ENCODE measurements at places on chromosomes 7 and 10.

DNA sequence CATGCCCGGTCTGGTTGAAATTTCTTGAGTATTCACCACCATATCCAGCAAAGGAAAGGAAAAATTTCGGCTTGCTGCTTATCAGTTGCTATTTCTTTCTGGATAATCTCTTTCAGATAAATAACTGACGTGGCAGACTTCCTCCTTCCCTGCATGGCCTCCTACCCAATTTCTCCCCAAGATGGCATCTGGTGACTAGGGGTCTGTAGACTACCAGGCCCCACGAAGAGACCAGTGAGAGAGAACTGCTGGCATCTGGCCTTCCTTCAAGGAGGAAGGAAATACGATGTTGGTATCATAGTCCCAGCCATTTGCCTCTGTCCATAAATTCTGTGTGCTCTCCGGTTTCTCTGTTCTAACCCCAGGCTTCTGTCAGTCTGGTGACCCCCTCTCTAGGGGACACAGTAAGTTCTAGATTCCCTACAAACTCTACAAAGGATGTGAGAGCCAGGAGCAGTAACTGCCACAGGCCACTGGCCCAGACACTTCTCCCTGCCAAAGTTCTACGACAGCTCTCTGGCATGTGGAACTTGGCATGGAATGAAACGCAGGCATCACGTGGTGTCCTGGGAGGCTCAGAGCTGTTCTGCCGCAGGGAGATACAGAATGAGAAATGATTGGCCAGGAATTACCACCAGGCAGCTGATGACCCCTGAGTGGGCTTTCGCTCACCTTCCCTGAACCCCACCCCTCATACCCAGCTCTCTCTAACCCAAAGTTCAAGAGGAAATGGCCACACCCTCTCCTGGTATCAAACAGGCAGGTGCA is 30.0 kb upstream of the MSRB2 start:
- no peak for DNase-seq

- DNase-seq, result no peak
Observed at GRCh38 chr10:131870411-131870810, 30.4 kb upstream of the PPP2R2D start.

DNA sequence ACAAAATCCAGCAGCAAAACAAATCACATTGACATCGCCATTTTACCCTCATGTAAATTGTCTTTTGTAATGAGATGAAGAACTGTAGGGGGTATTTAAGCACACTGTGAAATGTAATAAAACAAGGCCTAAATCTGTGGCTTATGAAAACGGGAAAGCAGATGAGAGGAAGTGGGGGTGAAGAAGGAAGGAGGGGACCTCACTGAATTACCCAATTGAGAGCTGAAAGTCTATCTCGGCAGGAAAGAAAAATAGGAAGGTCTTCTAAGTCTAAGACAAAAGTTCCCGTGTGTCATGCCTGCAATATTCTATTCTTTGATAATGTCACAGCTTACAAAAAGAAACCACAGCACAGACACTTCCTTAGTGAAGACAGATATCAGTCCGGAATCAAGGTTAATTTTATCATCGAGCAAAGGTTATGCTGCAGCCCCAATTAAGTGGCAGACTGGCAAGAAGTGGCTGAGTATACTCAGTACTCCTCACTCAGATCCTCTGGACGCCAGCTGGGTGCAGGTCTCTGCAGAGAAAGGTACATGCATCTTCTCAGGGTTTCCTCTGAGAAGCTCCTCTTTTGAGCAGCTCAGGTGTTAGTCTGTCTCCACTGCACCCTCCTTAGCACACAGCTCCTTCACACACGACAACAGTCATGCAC is 239.7 kb downstream of the FANK1 start:
- no peak for DNase-seq

GRCh38 chr7:122913608-122914007 is 27.3 kb upstream of the CADPS2 start:
- DNase-seq, result no peak

GRCh38 chr7:43646603-43647338 is 63.9 kb downstream of the STK17A start:
- DNase-seq, result no peak

- DNase-seq, result no peak
Observed at GRCh38 chr10:20630092-20630643, 266.9 kb downstream of the NEBL start.

GRCh38 chr10:22711373-22711772 is 3.0 kb downstream of the PIP4K2A start:
- DNase-seq, result no peak

DNA sequence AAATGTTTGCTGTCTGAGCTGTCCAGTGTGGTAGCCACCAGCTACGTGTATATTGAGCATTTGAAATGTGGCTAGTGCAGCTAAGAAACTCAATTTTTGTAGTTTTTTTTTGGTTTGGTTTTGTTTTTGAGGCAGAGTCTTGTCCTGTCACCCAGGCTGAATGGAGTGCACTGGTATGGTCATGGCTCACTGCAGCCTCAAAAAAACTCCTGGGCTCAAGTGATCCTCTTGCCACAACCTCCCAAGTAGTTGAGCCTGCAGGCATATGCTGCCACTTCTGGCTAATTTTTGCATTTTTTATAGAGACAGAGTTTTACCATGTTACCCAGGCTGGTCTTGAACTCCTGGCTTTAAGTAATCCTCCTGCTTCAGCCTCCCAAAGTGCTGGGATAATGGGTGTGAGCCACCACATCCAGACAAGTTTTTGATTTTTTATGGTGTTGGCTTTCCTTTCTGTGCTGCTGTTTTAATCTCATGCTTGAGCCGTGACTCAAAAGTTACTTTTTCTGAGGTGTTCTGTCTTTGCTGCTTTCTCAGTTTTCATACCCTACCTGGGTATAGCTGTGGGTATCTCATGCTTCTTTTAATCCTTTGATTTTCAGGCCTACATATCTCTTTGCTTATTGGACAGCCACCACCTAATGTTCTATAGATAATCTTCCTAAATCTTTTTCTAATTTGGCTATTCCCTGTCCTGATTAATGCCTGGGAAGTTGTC is 16.0 kb downstream of the WAC start:
- no peak for DNase-seq

DNA sequence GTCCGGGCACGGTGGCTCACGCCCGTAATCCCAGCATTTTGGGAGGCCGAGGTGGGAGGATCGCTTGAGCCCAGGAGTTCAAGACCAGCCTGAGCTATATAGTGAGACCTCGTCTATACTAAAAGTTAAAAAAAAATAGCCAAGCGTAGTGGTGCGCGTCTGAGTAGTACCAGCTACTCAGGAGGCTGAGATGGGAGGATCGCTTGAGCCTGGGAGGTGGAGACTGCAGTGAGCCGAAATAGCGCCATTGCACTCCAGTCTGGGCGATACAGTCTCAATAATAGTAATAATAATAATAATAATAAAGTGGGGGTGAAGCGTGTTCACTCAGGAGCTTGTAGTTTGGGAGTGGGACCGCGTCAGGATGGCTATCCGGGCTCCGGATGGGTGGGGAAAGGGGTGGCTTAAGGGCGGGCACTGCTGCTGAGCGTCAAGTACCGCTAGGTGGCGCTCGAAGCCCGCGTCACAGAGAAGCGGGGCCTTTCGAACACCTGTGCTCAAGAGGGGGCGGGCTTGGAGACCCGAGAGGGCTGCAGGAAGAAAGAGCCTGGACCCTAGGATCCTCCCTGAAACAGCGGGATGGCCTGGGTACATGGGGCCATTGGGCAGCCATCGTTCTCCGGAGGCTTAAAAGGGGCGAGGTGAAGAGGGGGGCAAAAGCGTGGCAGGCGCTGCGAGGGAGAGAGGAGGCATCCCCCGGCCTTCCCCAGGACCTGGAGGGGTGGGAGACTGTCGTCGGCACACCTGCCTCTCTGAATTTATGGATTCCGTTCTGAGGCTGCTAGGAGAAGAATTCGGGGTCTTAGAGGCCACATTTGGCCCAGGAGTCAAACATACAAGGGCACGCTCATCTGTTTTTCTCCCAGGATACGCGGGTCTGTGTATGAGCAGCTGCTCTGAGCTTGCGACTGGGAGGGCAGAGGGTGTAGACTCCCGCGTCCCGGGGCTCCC is 14.5 kb downstream of the LBX1 start:
- no peak for DNase-seq

- DNase-seq, result no peak
Observed at GRCh38 chr7:32191305-32191704, 121.1 kb upstream of the PDE1C start.

GRCh38 chr7:98681511-98681910 is 64.4 kb downstream of the NPTX2 start:
- DNase-seq, result no peak

DNA sequence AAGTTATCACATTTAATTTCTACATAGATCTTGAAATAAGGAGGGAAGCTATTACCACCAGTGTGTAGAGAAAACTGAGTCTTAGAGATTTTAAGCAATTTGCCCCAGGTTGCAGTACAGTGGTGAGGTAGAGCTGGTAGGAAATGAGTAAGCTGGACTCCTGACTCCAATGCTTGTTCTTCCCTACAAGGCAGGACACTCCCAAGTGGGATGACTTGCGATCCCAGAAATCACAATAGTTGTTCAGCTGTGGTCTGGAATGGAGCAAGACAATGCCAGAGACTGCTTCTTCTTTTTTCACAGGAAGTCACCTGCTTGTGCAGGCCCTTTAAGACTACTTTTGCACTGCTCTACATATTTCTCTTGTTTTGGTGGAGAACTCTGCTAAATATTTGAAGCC is 327.2 kb upstream of the BMPER start:
- DNase-seq, result no peak

DNA sequence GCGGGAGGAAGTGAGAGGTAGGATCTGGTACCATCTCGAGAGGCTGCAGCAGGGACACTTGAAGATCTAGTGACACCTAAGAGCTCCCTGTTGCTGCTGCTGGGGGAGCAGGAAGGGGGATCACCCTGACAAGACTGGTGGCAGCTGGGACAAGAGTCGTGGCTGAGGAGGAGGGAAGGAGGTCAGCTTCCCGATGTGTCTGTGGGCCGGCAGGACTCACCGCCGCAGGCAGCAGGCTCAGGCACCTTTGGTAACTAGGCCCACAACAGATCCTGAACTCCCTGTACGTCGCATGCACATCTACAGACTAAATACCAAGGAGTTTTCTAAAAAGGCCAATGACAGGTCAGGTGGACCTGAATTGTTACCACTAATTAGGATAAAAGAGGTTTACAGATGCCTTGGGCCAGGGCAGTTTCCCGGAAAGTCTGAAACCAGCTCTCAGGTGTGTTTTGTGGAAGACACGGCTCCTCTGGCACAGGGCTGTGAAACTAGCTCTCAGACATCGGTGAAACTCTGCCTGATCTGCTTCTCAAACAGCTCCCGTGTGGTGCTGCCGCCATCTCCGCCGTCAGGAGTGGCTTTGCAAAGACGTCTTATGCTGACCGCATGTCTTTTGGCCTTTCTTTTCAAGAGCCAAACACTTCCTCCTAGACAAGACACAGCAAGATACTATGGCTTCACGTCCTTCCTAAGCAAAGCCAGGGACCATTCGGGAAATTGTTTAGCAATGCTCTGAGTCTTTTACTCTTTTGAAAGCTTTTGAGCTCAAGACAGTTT is 609.7 kb downstream of the PTPRN2 start:
- DNase-seq, result no peak

- DNase-seq, result no peak
Observed at GRCh38 chr10:122292376-122292775, 21.3 kb downstream of the BTBD16 start.

GRCh38 chr10:117533507-117534281 is 8.9 kb upstream of the EMX2 start:
- no peak for DNase-seq

DNA sequence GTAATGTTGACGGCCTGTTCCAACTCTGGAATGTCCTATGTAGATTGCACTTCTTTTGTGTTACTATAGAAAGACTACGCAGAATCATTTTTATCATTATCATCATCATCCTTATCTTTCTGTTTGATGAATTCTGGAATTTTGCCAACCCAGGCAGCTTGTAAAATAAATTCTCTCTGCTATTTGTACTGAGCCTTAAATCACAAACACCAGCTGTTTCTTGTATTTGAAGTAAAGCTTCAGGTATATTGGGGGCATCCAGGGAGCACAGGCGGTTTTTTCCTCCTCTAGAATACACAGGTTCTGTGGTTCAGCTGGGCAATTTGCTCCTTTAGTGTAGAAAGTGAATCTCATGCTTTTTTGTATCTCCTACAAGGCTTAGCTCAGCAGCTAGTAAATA is 14.9 kb upstream of the CPA5 start:
- no peak for DNase-seq

DNA sequence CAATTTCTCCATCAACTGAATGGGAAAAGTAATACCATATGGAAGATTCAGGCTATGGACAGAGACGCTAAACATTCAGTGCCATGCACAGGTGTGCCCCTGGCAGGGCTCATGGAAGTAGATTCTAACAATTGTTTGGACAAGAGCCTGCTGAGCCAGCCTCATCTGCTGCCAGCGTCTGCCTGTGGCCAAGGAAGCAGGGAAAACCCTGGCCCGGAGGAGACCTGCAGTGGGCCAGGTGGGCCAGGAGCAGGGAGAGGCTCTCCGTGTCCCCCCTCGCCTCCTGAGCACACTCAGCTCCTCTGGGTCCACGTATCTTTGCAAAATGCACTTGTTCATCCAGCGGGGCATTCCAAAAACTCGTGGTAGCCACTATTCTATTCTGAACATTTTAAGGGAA is 130.1 kb downstream of the TCERG1L start:
- DNase-seq, result no peak

- no peak for DNase-seq
Observed at GRCh38 chr10:131781076-131781475, 119.7 kb upstream of the PPP2R2D start.

DNA sequence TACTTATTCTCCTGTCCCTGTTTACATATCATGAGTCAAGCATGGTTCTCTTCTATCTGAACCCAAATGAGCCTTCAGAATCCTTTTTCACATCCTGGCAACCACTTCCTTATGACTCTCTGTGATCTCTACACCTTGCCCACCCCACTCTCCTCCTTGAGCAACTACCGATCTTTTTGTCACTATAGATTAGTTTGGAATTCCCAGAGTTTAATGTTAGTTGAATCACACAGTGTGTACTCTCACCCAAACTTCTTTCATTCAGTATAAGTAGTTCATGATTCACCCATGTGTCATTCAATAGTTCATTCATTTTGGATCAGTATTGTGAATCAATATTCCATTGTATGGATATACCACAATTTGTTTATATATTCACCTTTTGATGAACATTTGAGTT is 55.3 kb downstream of the TFAM start:
- no peak for DNase-seq

DNA sequence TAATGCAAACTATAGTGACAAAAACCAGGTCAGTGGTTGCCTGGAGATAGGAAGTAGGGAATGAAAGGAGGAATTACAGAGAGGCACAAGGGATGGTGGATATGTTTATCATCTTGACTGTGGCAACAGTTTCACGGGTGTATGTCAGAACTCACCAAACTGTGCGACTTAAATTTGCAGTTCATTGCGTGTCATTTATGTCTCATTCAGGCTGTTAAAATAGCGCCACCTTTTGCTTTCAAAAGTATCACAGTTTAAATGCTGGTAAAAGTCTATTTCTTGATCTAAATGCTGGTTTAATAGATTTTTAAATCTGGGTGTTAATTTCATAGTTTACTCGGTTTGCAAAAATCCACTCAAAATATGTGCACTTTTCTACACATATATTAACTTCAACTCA is 51.0 kb downstream of the PTTG1IP2 start:
- no peak for DNase-seq

- DNase-seq, result no peak
Observed at GRCh38 chr7:130180571-130181262, 24.5 kb downstream of the TMEM209 start.

GRCh38 chr10:24249829-24250415 is 41.0 kb downstream of the KIAA1217 start:
- DNase-seq, result no peak
